ENCODE measurements at places on chromosomes 3 and 15. TPM values are rescaled to one million over a fixed set of nuclear protein-coding genes. Genes with fewer than 3 reads are reported as not detected.
A peak's percentile ranks its signal among the peaks of the same experiment; 100 is the strongest.

GRCh38 chr3:69209413-69209812, 87.0 kb upstream of the LMOD3 start:
- DNase-seq = no peak

DNA sequence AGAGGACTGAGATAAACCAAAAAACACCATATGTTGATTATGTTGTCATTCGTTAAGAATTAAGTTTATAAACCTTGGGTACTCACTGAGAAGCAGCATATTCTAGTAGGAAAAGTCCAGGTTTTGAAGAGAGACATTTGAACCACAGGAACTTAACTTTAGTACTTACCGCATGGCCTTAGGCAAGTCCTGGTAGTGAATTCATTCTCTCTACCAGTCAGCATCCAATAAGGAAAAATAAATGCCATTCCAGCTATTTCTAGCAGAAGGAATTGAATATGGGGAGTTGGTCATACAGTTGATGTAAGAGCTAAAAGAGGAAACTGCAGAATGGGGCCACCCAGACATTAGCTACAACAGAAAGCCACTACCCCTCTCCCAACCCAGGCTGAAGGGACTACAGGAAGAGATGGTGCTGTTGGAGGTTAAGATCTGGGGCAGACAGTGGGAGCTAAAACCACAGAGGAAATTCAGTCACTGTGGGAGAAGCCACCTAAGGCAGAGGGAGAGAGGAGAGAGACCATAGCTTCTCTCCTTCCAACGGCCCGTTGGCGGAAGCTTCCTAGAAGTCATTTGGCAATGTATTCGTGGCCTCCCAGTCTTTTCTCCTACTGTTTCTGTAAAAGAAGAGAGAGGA, 133.8 kb upstream of the RARB start:
- DNase-seq = no peak

DNA sequence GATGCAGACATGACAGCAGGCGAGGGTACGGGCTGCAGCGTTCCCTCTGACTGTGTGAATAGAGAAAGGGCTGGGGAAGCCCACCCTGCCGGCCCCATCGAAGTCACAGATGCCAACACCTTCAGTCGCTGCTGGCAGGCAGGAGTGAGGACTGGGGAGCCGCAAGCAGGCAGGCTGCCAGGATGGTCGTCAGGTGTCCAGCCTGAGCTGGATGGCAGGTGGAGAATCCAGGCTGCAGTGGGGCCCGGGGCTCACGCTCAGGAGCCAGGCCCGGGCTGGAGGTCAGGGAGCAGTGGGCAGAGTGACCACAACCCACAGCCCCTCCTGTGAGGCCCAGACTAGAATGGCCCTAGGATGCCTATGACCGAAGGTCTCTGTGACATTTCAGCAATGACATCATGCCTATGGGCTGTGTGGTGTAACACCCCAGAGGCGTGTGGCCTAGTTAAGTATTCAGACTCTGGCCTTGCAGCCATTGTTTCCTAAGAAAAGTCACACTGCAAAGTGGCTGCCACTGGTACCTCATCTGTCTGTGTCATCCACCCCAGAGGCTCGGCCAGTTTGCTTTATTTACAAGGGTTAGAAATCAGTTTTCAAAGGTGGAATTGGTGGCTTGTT, 15.7 kb downstream of the PRR23E start:
- DNase-seq = no peak

- DNase-seq = no peak
Measured at GRCh38 chr3:148879256-148879655, 14.2 kb downstream of the CPA3 start.

DNA sequence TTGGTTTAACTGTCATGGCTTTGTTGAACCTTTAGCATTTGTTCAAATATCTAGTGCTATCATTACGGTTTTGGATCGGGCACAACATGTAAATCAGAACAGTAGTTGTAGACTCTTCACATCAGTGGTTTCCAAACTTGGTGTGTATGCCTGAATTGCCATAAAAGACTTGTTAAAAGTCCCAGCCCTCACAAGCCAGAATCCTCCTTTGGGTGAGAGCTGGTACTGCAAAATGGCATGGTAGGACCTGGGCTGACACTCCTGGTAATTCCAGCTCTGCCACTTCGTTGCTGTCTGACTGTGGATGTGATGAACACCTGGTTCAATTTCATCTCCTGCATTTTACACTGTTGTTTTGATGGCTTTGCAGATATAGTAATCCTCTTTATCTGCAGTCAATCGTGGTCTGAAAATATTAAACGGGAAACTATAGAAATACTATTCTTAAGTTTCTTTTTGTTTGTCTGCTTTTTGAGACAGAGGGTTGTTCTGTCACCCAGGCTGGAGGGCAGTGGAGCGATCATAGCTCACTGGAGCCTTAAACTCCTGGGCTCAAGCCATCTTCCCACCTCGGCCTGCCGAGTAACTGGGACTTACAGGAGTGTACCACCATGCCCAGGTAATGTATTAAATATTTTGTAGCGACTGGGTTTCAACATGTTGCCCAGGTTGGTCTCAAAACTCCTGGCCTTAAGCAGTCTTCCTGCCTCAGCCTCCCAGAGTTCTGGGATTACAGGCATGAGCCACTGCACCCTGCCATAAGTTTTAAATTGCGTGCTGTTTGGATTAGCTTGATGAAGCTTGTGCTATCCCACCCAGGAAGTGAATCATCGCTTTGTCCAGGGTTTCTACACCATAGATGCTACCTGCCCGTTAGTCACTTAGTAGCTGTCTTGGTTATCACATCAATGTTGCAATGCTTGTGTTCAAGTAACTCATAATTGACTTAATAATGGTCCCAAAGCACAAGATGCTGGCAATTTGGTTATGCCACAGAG, 61.6 kb downstream of the RAB7A start:
- DNase-seq = peak; percentile 12

GRCh38 chr15:50685976-50686468, 575 bp downstream of the TRPM7 start:
- peak; percentile 38 for DNase-seq

- DNase-seq = no peak
Measured at GRCh38 chr15:66830358-66830757, 128.3 kb downstream of the SMAD6 start.

- no peak for DNase-seq
Measured at GRCh38 chr3:2958551-2958950, 151.6 kb downstream of the IL5RA start.

The FAM3D gene
- total RNA-seq = not detected

The ZNF620 gene
- 16.3 TPM for total RNA-seq

The NEO1 gene
- 10.0 TPM for total RNA-seq

The ADAMTS9 gene
- not detected for total RNA-seq

The OXTR gene
- total RNA-seq = 0.95 TPM

The CD200R1 gene
- total RNA-seq = not detected
